ENCODE measurements at places on chromosomes 5 and 9. TPM values are rescaled to one million over a fixed set of nuclear protein-coding genes. Genes with fewer than 3 reads are reported as not detected.

Gene PCDHB8
- total RNA-seq: 1.2 TPM

Gene GNAQ
- 52.1 TPM for total RNA-seq

Gene CORO2A
- 0.73 TPM for total RNA-seq

Gene SLC36A1
- 19.1 TPM for total RNA-seq

Gene CCDC180
- total RNA-seq: 3.6 TPM

Gene GDNF
- total RNA-seq: 9.5 TPM

Gene TMC1
- 0.85 TPM for total RNA-seq

Gene F2R
- 34.7 TPM for total RNA-seq

Gene HEXB
- 141 TPM for total RNA-seq

Gene DRD1
- 0.36 TPM for total RNA-seq

Gene PDZD2
- total RNA-seq: 0.81 TPM

Gene SUSD3
- not detected for total RNA-seq

Gene LCN12
- not detected for total RNA-seq

Gene SPAAR
- total RNA-seq: not detected

Gene PCDHGA6
- total RNA-seq: 6.5 TPM

Gene CA9
- not detected for total RNA-seq

Gene ZBTB26
- total RNA-seq: 6.0 TPM

Gene POMT1
- total RNA-seq: 32.3 TPM

Gene CERCAM
- 194 TPM for total RNA-seq

Gene TMEM232
- total RNA-seq: 1.6 TPM

Gene PCAT7
- total RNA-seq: not detected

Gene DNAJC21
- total RNA-seq: 25.8 TPM

Gene ADAMTS2
- 29.5 TPM for total RNA-seq

Gene CCDC192
- total RNA-seq: not detected

Gene CD74
- total RNA-seq: 13.3 TPM

Gene PSIP1
- 33.9 TPM for total RNA-seq

Gene PCDHGA2
- 4.2 TPM for total RNA-seq

Gene CLK4
- 22.5 TPM for total RNA-seq

Gene NNT
- total RNA-seq: 80.3 TPM

Gene OLFML2A
- 47.6 TPM for total RNA-seq

Gene AHRR
- 160 TPM for total RNA-seq
